GM23338 (cell line): ENCODE measurements at places on chromosomes 2 and 18.

- H3K4me3 ChIP-seq: no peak overlapping the region
- H3K4me1 ChIP-seq: no peaks in the 10 kb centered on the region
- no peaks in the 10 kb centered on the region for H3K36me3 ChIP-seq
- no peak for DNase-seq
Observed at GRCh38 chr2:126860385-126860784, 38.3 kb upstream of the TEX51 start.

DNA sequence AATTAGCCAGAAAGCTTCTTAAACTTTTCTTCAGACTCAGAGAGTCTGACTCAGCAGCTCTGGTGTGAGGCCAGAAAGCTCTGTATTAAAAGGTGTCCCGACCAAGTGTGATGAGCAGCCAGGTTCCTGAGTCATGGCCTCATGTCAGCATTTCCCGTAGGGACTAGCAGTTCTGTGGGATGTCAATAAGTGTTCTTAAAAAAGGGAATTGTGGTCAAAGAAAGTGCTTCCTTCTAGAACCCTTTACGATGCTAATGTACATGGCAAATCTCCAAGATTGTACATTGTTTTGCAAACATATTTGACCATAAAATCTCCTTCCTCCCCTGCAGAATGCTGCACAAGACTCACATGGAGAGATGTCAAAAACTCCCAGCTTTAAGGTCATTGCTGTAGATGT, 80.1 kb downstream of the PLA2R1 start:
- H3K4me1 ChIP-seq: peaks cover 13% of the 10 kb centered on the region
- no peak overlapping the region for H3K4me3 ChIP-seq
- no peak for DNase-seq
- H3K36me3 ChIP-seq: no peaks in the 10 kb centered on the region
- H3K27ac ChIP-seq: no peak overlapping the region

DNA sequence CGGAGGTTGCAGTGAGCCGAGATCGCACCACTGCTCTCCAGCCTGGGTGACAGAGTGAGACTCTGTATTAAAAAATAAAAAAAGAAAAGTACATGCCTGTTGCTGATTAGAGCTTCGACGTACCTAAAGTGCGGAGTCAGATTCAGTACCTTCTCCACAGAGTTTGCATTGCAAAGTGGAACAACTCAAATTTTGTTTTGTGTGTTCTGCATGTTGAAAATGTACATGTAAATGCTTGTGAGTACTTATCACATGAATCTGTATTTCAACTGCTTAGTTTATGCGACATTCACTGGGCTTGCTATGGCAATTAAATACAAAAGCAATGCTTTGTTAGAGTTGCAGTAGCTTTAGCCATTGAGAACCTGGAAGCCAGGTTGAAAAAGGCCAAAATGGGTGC, 36.4 kb downstream of the ACTR2 start:
- H3K27me3 ChIP-seq: peaks cover 3% of the 10 kb centered on the region; the same call in 1 of the 2 replicates
- no peak overlapping the region for H3K4me3 ChIP-seq
- H3K4me1 ChIP-seq: peaks cover 12% of the 10 kb centered on the region; the same call in 1 of the 2 replicates
- no peak overlapping the region for H3K27ac ChIP-seq
- H3K36me3 ChIP-seq: peaks cover 12% of the 10 kb centered on the region; the same call in 1 of the 2 replicates

DNA sequence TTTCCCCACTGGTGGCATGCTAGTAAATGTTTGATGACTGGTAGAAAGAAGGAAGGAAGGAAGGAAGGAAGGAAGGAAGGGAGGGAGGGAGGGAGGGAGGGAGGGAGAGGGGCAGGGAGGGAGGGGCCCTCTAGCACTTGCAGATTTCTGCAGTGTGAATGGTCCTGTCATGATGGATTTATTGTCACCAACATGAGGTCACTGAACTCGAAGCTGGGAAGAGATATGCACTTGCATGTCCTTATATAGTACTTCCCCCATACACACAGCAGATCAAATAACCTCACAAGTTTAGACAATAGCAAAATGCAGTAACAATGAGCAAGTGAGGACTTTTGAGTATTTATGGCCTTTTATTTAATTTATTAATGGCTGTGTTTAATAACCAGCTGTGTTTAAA, 44.5 kb upstream of the CXCR4 start:
- H3K4me1 ChIP-seq: no peaks in the 10 kb centered on the region
- no peak overlapping the region for H3K4me3 ChIP-seq
- H3K27ac ChIP-seq: no peak overlapping the region
- H3K27me3 ChIP-seq: no peaks in the 10 kb centered on the region
- no peak for DNase-seq
- no peaks in the 10 kb centered on the region for H3K36me3 ChIP-seq

GRCh38 chr2:12727065-12727464, 10.3 kb downstream of the TRIB2 start:
- H3K4me1 ChIP-seq: peaks cover 9% of the 10 kb centered on the region
- no peaks in the 10 kb centered on the region for H3K27me3 ChIP-seq
- no peak overlapping the region for H3K27ac ChIP-seq
- no peak for DNase-seq
- peaks cover 38% of the 10 kb centered on the region for H3K36me3 ChIP-seq
